ENCODE measurements at places on chromosomes 3 and 15. TPM values are rescaled to one million over a fixed set of nuclear protein-coding genes. Genes with fewer than 3 reads are reported as not detected.

Gene CFAP100
- 3.4 TPM for total RNA-seq

Gene MORC1
- 2.4 TPM for total RNA-seq

Gene CAMK1
- total RNA-seq = 16.4 TPM

Gene ZBBX
- total RNA-seq = 0.72 TPM

Gene ALS2CL
- 8.7 TPM for total RNA-seq

Gene RTP3
- total RNA-seq = 1.2 TPM

Gene PLA2G4E
- 0.72 TPM for total RNA-seq

Gene KCNAB1
- 0.72 TPM for total RNA-seq

Gene CACNA2D2
- total RNA-seq = 0.24 TPM

Gene PPM1M
- total RNA-seq = 24.8 TPM

Gene ACAN
- 42.9 TPM for total RNA-seq

- DNase-seq = no peak
Measured at GRCh38 chr3:128372281-128372680, 94.4 kb downstream of the DNAJB8 start.

GRCh38 chr3:14125193-14126016, 553 bp downstream of the TMEM43 start:
- DNase-seq = peak; percentile 93

DNA sequence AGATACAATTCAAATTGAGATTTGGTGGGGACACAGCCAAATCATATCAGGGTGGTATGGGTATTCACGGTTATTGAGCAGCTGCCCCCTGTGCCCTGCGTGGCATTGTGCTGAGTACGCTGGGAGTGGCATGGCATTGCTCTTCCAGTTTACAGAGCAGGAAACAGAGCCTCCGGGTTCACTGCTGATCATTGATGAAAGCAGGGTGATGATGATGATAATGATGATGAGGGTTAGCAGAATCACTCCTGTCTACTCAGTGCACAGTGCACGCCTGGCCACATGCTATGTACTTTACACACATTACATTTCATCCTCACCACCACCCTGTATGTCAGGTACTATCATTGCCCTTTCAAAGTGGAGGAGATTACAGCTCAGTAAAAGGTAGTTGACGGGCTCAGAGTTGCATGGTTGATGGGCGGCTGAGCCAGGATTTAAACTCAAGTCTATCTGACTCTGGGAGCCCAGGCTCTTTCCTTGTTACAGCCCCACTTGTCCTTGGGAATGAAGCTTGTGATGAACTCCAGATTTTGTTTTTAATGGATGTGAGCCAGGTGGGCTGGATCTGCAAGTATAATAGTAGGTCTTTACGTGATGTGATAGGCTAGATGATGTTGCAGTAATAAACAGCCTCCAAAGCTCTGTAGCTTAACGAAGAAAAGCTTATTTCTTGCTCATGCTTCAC, 87.6 kb upstream of the MYZAP start:
- peak; percentile 95 for DNase-seq

DNA sequence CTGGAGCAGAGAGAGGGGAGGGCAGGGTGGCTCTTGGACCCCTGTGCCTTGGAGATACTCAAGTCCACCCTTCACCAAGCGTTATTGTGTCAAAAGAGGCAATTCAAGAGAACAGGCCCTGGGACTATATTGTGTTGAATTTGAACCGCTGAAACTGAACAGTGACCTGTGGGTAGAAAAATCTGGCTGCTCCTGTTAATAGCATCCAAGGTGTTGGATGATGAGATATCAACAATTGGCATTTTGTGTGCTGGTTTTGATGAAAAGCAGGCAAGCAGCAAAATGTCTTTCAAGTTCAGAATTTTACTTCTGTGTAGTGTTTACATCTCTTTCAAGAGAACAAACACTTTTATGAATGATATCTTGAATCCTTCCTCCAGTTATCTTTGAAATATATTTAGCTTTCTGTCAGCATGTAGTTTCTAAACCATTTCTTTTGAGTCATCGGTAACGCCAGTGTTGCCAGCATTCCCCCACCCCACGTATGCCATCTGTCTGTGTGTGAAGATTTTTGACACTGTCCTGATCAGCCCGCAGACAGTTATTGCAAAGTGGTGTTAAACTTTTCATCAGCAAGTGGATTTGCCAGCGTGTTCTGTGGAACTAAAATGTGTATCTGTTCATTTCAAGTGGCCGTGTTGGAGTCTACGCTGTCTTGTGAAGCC, 34.8 kb downstream of the PDHB start:
- DNase-seq = no peak

- DNase-seq = no peak
Measured at GRCh38 chr3:71530903-71531530, 52.5 kb downstream of the FOXP1 start.

- peak; percentile 46 for DNase-seq
Measured at GRCh38 chr3:8741581-8742261, 8.1 kb downstream of the CAV3 start.

GRCh38 chr3:39383045-39383880, at the start of gene SLC25A38:
Gene SLC25A38, plus strand, starts transcription at chr3:39383370. Its CDS starts 355 bp downstream, at chr3:39383725.
- DNase-seq = peak; percentile 89

DNA sequence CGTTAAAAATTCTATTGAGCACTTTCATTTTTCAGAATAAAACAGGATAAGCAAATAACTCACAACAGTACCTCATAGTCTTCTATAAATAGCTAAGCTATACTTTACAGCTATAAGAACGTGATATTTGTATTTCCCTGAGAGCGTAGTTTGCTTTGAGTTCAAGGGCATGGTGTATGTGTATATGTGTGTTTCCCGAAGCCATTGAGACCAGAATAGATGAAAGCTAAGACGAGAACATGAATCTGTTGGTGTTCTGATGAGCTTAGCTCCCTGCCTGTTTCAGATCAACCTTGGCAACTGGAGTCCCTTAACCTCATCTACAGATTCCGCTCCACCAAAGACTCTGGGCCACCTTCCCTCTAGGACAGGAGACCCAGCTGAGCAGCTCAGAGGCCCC, 59.5 kb upstream of the MCF2L2 start:
- DNase-seq = no peak

DNA sequence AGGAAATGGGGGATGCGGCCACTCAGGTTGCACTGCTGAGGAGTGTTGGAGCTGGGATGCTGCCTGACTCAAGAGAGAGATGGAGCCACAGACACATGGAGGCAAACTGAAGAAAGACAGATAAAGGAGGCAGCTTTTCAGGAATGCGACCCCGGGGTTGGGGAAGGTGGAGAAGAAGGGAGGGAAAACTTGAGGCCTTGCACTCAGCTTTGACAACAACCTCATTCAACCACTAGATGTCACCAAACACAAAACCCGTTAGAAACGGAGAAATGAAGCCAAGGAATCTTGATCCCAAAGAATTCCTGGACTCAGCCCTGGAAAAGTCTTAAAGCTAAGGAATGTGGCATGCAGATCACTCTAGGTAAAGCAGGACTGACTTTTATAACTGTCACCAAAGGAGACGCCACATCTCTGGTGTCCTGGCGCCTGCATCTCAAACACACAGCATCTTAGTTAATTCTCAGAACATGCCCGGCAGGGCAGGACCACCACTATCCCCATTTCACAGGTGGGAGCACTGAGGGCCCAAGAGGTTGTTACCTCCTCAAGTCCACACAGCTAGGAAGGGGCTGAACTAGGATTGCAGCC, 59.6 kb upstream of the LMCD1 start:
- peak; percentile 93 for DNase-seq

DNA sequence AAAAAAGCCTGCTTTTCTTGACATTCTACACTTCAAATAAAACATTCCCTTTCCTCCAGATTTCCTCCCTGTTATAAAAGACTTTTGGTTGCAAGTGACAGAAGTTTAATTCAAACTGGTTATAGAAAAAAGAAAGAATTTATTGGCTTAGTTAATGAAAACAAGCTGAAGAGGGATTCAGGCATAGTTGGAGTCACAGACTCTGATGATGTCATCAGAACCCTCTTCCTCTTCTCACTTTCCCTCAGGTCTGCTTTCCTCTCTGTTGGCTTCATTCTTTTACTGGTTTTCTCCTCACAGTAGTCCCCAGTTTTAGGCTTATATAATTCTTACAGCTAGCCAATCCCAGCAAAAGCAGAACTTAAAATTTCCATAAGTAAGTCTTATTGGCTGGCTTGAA, 32.0 kb upstream of the MBNL1 start:
- no peak for DNase-seq

- DNase-seq = peak; percentile 4
Measured at GRCh38 chr3:169624533-169624972, 39.0 kb downstream of the MECOM start.

DNA sequence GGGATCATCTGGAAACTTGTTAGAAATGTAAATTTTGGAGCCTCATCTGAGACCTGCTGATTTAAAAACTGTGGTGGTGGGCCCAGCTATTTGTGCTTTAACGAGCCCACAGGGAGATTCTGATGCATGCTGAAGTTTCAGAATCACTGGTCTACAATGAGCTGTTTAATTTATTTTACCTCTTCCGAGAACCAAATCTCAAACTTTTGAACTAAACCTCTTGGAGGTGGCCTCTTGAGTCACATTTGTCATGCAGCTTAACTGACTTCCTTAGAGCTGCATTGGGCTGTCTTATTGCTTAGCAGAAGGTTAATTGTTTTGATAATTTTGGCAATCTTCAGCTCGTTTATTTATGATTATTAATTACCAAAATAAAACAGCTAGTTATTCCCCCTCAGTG, 112.1 kb upstream of the NPHP3 start:
- DNase-seq = no peak

- no peak for DNase-seq
Measured at GRCh38 chr15:52406601-52407000, 111.0 kb upstream of the MYO5C start.

DNA sequence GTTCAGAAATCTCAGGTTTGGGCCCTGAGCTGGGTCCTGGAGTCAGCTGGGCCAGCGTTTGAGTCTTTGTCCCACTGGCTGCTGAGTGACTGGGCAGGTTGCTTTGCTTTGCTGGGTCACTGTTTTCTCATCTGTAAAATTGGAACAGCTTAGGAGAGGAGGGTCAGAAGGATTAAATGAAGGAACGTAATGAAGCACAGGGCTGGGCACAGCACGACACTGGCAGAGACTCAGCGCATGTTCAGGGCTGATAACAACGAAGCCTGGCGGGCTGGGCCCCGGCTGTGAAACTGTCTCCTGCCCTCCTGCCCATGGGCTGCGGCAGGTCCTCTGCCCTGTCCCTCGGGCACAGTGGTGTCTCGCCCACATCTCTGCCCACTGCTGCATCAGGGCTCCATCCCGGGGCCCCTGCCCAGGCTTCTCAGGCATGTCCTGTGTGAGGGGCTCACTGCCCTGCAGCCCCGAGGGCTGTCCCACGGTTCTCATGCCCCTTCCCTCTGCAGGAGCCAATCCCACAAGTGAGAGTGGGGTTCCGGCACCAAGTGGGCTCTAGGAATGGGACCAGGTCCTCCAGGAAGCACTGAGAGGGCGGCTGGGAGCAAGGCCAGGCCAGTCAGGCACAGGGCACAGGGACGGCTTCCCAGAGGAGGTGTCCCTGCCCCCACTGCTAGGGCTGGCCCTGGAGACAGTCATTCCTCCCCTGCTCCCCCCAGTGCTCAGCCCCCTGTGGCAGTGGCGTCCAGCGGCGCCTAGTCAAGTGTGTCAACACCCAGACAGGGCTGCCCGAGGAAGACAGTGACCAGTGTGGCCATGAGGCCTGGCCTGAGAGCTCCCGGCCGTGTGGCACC, 88.0 kb downstream of the TBC1D2B start:
- no peak for DNase-seq

GRCh38 chr3:189288348-189289235, 116.8 kb downstream of the TPRG1 start:
- DNase-seq = no peak

DNA sequence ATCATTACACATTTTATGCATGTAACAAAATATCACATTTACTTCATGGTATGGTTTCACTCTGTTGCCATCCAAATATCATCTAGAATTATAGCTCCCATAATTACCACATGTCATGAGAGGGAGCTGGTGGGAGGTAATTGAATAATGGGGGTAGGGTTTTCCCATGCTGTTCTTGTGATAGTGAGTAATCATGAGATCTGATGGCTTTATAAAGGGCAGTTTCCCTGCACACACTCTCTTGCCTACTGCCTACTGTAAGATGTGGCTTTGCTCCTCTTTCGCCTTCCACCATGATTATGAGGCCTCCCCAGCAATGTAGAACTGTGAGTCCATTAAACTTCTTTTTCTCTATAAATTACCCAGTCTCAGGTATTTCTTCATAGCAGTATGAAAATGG, 123.4 kb downstream of the SATB1 start:
- DNase-seq = no peak

DNA sequence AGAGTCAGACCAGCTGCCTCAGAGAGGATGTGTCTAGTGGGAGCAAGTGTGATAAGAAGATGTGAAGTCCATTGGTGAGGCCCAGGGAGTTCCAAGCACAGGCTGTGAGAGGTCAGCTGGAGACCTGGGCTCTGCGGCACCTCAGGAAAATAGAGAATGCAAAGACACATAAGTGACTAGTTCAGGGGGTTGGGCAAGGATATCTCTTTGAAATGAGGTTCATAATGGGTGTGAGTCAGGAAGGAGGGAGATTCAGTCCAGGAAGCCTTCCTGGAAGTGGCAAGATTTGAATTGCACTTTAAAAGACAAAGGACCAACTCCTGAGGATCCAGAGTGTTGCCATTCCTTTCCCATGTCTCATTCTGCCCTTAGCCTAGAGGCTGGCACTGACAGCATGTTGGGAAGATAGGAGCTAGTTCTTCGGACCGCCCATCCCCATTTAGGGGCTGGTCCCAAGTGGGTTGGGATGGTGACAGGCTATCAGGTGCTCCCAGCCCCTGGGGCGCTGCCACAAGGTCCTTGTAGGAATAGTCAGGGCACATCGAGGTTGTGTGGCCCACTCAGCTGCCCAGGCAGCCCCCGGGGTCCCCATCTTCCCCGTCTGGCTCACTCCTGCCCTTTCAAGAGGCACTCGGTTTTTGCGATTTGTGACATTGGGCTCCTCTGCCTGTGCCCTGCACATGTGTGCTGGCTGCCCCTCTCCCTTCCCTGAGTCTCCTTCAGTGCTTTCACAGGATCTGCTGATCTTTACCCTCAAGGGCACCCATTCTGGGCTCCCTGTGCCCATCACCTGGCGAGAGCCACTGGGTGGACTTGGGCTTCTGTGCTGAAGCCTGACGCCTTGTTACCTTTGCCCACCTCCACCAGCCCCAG, 23.7 kb downstream of the ESYT3 start:
- no peak for DNase-seq

DNA sequence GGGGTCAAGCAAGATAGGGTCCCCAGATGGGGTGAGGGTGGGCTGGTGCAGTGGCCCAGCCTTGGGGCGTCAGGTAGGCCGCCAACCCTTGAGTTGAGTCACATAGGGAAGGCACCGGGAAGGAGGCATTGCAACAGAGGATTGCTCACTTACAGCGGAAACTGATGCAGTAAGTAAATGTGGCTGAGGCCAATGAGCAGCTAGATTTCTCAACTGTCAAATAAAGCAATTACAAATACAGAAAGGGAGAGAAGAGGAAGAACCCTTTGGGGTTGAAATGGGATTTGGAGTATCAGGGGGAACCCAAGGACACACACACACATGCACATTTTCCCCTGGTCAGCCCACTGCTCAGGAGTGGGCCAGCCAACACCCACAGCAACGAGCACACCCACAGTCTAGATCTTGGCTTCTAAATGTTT, 44.0 kb downstream of the CHSY1 start:
- no peak for DNase-seq
